ENCODE measurements at places on chromosomes 6 and 20. TPM values are rescaled to one million over a fixed set of nuclear protein-coding genes. Genes with fewer than 3 reads are reported as not detected.

- no peak for DNase-seq
Measured at GRCh38 chr6:169164451-169164850, 89.2 kb downstream of the THBS2 start.

DNA sequence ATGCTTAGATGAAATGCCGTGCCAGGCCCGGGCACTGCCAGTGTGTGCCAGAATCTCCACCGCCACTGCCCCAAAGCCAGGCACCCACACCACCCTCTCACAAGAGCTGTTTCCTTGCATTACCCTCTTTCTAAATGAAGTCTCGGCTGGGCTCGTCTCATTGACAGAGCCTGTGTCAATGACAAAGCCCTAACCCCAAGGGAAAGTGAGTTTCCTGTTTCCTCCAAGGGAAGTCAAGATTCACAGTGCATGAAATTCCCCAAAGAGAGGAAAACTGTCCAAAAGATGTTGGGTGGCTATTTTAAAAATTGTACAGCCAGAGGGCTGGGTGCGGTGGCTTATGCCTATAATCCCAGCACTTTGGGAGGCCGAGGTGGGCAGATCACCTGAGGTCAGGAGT, 75.4 kb upstream of the AKAP12 start:
- DNase-seq: no peak

DNA sequence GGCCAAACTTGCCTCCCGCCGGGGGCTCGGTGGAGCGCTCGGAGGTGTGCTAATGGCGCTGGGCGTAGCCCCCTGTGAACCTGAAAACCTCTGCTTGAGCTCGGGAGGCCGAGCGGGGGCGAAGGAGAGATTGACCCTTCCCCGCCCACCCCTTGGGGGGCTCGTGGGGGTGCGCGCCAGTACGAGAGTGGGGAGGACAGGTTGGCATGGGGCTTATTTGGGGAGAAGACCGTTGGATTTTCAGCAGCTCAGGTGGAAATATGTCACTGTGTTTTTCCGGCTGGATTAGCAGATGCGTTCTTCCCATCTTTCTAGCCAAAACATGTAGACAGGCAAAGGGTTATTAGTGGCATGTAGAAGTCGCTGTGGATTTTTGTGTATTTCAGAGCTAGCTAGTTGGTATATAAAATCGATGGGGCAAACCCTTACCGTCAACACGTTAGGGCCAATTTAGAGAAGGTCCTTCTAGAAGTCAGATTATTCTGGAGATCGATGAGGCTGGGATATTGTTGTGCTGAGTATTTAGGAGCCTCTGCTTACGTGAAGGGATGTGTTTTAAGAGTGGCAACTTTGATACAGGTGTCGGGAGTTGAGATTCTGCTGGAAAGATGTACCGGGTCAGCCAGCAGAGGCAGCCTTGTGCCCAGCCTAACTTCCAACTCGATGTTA, 525 bp downstream of the NCOA7 start:
- no peak for DNase-seq

Gene VWA7
- 0.78 TPM for total RNA-seq

DNA sequence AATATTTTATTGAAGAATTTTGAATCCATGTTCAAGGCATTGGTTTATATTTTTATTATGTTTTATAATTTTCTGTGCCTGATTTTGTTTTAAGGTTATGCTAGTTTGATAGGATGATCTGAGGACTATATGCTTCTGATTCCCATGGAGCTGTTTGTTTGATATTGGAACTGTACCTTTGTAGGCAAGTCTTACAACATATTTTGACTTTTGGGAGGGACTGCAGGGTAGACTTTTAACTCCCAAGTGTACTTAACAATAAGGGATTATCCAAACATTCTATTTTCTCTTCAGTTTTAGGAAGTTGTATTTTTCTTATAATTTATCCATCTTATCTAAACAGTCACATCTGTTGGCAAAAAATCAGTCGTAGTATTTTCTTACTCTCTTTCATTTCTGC, 82.6 kb downstream of the HIVEP1 start:
- no peak for DNase-seq

DNA sequence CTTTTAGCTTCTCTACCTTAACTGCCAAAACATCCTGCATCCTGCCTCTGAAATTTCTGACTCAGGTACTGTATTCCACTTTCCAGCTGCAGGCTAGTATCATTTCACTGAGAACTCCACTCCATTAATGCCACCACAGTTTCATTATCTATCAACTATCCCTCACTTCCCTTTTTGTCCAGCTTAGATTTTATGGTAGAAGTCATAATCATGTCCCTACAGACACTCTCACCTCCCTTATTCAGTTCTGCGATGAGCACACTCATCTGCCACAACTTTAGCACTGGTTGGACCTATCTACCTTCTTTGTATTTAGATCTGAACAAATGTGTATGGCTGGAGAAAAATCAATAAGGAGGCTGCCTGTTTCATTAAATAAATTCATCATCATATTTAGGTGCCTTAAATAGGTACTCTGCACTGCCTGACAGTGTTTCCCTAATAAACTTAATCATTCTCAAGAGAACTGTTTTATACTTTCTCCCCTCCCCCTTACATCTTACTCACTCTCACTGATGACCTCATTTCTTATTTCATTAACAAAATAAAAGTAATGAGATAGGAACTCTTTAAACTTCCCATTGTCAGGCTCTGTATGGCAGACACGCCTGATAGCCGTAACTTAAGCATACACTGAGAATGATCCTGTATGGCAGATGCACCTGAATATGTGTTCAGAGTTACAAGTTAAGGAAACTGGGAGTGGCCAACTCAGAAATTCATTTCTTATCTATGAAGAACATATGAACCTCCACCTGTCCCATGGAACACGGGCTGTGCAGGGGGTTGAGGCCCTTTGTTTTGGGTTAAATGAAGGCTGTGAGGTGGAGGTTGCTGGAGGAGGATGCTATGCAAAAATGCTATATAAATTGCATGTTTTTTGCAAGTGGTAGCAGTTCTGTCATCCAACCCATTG, 95.3 kb upstream of the MAN1A1 start:
- no peak for DNase-seq

GRCh38 chr20:63359937-63360849, 956 bp downstream of the CHRNA4 start:
- DNase-seq: no peak

Gene HLA-A
- total RNA-seq: 525 TPM

DNA sequence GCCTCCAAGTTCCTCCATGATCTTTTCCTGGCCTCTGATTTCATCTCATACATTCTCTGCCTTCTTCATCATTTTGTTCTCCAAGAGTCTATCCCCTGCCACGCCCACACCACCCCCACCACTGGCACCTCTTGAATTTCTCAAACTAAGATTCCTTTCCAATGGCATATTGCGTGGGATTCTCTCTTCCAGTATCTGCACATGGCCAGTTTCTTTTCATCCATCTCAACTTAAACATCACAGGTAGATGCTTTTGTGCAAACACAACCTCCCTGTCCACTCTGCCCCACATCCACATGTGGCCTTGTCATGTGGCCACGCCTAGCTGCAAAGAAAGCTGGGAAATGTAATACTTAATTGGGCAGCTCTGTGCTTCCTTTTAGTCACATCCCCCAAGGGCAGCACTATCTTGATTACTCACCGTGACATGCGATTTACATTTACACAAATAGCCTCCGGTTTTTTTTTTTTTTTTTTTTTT, 33.4 kb upstream of the ZMYND8 start:
- no peak for DNase-seq

Gene GINS1
- total RNA-seq: not detected

GRCh38 chr6:64733433-64733832, 973.6 kb downstream of the EYS start:
- no peak for DNase-seq

- no peak for DNase-seq
Measured at GRCh38 chr20:58639182-58640146, 11.6 kb upstream of the STX16 start.

Gene ORC3
- 7.3 TPM for total RNA-seq

DNA sequence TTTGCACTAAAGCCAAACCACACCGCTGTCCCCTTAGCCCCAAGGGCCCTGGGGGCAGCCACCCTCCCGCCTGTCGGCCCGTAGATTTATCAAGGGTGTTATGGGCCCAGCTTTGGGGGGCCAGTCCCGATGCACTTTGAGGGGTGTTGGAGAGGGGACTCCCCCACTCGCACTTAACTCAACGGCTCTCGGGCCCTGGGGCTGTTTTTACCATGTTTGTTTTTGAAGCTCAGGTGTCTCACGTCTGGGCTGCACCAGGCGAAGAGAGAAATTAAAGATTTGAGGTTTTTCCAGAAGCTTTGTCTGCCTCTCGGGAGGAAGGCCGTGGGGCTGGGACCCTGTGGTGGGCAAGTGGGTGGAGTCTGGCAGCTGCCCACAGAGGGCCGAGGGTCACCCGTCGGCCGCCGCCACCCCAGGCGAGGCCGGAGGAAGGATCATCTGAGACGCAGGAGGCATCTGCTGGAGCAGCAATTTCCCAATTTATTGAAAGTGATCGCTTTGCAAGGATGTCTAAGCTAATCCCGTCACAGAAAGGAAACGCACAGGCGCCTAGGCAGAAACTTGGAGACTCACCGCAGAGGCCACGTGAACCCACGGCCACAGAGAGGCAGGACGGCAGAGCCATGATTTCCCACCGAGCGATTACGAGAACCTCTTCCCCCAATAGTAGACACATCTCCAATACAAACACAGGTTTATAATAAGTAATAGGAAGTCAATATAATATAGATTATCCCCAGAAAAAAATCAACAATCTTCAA, 3.8 kb downstream of the SLC2A4RG start:
- no peak for DNase-seq

Gene SEC63
- 39.5 TPM for total RNA-seq

DNA sequence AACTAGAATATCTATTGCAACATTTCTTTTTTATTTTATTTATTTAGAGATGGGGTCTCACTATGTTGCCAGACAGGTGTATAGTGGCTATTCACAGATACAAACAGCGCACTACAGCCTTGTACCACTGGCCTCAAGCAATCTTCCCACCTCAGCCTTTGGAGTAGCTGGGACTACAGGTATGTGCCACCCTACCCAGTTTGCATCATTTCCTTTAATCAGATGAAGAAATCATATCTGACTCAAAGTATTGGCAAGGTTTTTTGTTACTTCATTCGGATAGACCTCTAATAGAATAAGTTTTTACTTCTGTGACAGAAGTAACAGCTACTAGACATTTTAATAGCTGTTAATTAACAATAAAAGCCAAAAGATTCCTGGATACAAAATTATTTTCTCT, 153.9 kb downstream of the CDK19 start:
- no peak for DNase-seq

GRCh38 chr6:112193535-112194051, 60.8 kb downstream of the LAMA4 start:
- DNase-seq: no peak

Gene TLDC2
- total RNA-seq: 1.6 TPM

DNA sequence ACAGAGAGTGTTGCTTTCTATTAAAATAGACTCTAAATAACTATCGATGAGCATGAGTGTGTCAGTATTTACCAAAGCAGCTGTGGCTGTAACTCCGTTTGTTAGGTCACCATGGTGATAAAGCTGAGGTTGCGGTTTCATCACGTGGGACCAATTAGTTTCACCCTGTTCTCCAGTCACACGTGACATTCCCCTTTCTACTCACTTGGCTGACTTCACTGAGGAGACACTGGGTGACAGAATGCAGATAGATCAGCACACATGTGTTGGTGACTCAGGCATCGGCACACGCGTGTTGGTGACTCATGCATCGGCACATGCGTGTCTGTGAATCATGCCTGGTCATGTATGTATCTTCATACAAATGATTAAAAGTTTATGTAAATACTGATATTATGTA, 285.4 kb downstream of the THBS2 start:
- DNase-seq: no peak

DNA sequence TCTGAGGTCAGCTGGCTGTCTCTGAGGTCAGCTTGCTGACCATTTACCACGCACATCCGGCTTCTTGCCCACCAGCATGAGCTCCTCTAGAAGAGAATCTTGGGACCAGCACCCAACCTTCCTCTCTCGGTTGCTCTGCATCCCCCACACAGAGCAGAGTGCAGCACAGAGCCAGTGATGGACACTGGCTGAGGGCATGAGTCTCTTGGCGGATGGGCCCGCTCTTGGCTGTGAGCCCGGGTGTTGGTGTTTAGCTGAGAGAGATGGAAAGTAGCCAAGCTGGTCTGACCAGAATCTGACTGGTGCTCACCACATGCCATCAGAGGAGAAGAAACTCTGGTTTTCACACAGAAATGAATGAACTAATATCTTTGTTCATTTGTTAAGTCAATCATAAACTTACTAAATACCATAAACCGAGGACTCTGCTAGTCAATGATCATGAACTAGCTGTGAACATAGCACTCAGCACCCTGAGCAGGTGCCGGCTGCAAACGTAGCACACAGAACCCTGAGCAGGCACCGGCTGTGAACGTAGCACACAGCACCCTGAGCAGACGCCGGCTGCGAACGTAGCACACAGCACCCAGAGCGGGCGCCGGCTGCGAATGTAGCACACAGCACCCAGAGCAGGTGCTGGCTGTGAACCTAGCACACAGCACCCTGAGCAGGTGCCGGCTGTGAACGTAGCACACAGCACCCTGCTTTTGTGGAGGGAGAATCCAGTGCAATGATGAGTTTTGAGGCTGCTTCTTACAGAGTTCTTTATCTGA, 10.4 kb upstream of the THBS2 start:
- no peak for DNase-seq

DNA sequence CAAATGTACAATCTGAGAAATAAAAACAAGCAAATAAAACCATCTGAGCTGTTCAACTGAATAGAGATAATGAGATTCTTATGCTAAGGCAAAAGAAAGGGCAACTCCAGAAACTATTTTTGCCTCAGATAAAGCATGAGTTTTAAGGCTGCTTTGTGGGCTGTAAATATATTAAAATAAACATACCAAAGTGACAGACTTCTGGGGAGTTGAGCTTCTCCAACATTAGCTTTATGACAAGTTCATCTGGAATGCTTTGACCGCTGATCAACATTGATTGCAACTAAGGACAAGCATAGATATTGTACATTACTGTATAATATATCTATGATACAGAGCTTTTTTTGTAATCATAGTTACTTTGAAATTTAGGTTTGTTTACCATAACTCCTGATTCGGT, 19.3 kb downstream of the AK9 start:
- DNase-seq: no peak

- no peak for DNase-seq
Measured at GRCh38 chr20:58543274-58543673, 28.1 kb upstream of the APCDD1L start.

Gene ENPP4
- 21.8 TPM for total RNA-seq

DNA sequence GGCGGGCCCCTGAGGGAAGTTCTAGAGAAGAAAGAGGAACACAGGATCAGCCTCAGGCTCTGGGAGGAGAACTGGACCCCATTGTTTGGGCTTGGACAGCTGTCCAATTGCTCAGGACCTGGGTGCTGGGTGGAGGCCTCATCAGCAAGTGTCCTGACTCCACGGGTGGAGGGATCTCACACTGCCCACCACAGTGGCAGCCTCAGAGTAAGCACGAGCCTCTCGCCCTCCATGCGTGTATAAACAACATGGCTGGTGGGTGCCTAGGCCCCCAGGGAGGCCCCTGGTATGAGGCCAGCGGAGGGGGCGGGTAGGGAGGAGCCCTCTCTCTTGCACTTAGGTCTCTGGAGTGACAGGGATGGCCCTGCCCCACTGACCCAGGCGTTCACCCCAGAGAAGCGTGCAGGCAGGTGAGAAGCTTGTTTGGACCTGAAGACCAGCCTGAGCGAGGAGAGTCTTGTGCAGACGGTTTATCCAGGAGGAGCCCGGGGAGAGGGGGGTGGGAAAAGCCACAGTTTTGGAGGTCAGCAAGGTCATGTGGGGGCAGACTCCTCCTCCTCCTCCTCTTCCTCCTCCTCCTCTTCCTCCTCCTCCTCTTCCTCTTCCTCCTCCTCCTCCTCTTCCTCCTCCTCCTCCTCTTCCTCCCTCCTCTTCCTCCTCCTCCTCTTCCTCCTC, 41.9 kb upstream of the BHLHE23 start:
- DNase-seq: no peak

Data from thoracic aorta (tissue), 2 donors.